ENCODE measurements at places on chromosomes 4 and X.

- DNase-seq = no peak
Measured at GRCh38 chr4:17273047-17273446, 238.8 kb downstream of the QDPR start.

DNA sequence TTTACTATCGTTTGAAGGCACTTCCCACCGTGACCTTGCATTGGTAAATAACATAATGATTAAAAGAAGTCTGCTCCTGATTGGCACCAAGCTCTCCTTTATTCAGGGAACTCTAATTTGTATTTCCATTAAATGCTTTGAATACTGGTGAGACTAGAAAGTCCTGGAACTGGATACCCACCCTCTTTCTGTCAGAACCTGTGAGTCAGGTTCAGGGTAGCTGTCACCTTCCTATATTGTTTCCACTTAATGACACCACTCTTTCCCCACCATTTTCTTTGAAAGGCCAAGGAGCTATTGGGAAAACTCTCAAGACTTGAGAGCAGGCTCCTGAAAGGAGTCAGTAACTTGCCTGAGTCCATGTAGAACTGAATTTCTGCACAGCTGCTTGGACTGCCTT lies 55.9 kb upstream of the RASSF6 start:
- no peak for DNase-seq

DNA sequence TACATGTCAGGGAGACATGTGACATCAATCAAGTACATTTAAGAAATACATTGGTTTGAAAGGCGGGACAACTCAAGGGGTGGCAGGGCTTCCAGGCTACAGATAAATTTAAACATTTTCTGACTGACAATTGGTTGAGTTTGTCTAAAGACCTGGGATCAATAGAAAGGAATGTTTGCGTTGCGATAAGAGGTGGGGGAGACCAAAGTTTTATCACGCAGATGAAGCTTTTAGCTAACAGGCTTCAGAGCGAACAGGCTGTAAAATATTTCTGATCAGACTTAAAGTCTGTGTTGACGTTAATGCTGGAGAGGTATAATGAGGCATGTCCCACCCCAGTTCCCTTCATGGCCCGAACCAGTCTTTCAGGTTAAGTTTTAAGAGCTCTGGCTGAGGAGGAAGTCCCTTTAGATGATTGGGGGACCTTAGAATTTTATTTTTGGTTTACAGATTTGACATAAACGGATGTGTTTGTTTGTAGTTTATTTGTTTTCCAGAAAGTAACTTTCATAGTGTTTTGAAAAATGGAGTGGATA lies 346.7 kb upstream of the RASGEF1B start:
- no peak for DNase-seq

- DNase-seq = no peak
Measured at GRCh38 chr4:113452152-113452551, 309.4 kb downstream of the CAMK2D start.

DNA sequence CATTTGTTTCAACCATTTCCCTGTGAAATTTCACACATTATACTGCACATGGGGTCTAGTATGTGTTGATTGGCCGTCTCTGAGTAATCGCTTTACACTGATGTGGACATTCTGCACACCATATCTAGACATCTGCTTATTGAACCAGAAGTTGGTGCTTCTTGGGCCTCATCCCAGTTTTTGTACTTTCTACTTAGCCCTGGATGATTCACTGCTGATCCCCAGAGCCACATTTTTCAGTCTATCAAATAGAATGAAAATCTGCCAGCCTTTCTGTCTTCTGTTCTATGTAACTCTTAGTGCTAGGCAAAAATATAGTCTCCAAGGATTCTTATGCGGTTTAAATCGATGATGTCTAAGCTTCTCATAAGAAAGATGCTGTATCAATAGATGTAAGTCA lies 40.5 kb upstream of the RELL1 start:
- no peak for DNase-seq

Measured in NCI-H446 (cell line).